ENCODE measurements at places on chromosomes 5 and 9.
A peak's percentile ranks its signal among the peaks of the same experiment; 100 is the strongest.

GRCh38 chr5:400282-401145, 42.5 kb upstream of the EXOC3 start:
- no peak for DNase-seq

DNA sequence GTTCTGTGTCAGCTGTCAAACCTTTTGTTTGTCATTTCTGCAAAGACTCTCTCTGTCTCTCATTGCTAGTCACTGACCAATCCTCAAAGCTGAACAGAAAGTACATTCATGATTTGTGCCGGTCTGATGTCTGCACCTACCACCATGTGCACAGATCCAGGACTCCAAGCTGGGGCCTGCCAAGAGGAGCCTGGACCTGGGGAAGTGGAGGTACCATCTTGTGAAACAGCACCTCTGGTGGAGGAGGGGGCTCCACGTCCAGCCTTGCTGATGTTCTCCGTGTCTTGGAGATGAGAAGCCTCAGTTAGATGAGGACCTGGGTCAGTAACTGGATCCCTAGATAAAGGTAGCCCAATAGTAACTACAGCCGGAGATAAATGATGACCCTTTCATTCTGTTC, 98.9 kb downstream of the TENT4A start:
- no peak for DNase-seq

- DNase-seq: no peak
These were observed 86.3 kb upstream of the GCNT4 start for GRCh38 chr5:75138689-75139088.

DNA sequence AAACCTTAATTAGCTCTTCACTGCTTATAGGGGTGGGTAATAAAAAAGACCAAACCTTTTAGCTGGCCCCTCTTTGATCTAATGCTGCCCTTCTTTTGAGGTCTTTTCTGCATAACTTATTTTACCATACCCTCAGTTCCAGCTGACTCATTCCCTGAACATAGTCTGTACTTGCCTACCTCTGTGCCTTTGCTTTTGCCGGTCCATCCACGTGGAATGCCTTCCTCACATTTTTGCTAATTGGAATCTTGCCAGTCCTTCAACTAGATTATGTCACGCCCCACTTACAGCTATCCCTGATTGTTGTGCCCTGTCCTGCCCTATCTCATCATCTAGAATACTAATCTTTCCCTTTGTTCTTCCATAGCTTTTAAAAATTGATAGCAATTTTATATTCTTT, 44.2 kb downstream of the FAF2 start:
- DNase-seq: no peak

GRCh38 chr5:146451411-146451810, 4.3 kb downstream of the TCERG1 start:
- no peak for DNase-seq

DNA sequence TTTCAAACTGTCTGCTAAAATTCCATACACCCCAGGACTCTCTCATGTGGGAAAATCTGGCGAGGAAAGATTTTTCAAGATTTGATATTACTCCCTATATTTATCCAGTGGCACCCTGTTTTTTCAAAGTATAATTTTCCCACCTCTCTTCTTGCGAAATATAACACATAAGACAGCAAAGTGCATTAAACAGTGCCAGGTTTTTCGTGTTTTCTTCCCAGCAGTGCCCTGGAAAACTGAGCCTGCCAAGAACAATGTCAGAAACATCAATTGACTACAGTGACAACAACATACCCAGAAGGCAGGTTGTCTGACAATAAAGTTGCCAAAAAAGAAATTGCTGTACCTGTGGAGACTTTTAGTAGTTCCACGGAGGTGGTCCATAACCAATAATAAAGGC, 545.0 kb upstream of the ZNF608 start:
- no peak for DNase-seq

- no peak for DNase-seq
These were observed 17.8 kb downstream of the ACTL7B start for GRCh38 chr9:108838017-108838416.

- DNase-seq: no peak
These were observed 2276.3 kb downstream of the MAT2B start for GRCh38 chr5:165781738-165782137.

DNA sequence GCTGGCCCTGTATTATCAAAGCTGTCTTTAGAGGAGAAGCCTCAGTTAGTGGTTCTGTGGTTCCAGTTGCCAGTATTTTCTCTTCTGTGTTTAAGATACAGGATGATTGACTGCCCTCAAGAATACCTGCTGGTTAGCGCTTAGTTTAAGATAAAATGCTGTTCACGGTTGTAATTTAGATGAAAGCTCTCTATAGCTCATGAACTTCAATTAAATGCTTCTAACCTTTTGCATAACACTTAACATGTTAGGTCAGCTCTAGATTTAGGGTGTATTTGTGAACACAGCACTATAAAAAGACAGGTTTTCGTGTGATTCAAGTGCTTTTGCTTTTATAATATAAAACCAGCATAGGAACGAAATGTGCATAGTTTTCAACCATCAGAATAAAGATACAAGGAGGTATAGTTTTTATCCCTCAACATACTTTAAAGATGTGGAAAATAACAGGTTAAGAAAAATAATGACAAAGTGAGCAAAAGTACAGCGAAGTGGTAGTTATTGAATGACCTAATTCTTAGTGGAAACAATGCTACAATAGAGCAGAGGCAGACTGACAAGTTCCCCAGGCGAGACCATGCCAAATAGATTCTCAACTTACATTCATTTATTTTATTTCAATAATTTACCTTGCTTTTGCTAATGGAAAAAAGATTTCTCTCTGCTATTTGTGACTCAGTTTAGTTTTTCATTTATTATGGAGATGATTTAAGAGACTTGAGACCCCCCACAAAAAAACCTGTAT, 602.6 kb upstream of the DMAC1 start:
- no peak for DNase-seq

DNA sequence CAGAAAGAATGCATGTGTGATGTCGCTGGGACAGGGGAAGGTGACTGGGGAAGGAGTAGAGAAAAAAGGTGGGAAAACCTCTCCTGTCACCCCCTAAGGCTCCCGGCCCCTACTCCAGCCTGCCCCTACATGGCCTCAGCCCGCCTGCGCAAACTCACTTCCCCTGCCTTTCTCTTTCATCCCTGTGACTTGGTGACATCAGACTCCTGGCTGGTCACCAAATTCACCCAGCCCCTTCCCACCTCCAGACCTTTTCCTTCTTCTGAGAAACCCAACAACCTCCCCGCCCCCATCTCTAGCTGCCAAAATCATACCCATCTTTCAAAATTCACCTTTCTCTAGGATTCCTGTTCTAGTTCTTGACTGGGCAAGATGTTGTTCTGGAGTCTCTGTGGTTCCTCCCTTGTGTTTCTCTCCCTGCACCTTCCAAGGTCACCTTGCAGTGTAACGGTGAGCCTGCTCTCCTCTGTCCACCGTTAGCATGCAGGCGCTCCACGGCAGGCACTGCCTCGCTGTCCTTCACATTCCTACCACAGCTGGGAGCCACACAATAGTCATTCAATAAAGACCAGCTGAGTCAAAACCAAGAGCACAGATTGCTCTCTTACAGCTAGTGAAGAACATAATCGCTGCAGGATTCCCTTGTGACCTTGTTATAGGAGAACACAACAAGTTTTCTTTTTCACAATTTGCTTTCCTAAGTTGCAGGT, 134.5 kb downstream of the FANCC start:
- no peak for DNase-seq

DNA sequence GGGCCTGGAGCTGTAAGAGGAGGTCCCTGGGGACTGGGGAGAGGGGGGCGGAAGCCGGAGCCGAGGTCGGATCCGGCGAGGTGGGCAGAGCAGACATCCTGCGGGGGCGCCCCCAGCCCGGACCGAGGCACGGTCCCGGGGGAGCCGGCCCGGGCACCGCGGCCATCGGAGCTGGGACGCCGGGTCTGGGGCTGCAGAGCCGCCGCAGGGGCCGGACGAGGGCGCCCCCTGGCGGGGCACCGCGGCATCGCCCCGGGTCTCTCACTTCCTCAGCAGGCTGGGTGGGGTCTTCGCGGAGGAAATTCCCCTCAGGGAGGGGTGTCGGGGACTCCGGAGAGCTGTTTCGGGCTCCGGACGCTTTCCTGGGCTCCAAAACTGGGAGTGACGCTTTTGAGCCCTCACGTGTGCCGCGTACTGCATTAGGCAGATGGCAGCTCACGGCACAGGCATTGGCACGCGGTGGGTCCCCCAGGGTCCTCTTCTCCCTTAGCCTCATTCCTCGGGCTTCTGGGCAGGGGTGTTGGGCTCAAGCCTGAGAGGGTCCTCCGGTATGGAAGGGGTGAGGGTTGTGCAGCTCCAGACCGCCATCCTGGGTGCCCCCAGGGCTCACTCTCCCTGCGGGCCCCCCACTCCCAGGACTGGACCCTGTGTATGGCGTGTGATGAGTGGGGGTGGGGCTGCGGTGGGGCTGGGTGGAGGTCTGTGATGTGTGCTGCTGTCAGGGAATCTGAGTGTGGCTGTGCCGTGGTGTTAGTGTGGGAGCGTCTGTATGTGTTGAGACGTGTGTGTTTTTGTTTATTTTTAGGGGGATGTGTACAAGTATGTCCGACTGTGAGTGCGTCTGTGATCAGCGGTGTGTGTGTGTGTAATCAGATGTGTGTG, 29.6 kb downstream of the LHX2 start:
- DNase-seq: peak; percentile 23

DNA sequence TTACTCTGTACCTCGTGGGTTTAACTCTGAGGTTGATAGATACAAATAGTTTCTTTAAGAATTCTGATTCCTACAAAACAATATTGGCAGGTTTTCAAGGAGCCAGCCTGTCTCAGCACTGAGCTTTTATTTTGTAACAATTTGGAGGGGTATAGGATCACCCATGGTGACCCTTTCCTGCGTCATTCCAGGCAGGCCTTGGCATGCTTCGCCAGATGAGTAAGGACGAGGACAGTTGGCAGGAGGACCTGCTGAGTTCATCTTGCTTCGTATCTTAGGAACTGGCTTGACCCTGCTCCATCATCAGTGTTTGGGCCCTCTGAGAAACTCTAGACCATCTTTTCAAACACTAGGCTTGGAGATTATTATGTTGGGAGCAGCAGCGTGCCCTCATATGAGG, 17.9 kb downstream of the ZNF462 start:
- no peak for DNase-seq

DNA sequence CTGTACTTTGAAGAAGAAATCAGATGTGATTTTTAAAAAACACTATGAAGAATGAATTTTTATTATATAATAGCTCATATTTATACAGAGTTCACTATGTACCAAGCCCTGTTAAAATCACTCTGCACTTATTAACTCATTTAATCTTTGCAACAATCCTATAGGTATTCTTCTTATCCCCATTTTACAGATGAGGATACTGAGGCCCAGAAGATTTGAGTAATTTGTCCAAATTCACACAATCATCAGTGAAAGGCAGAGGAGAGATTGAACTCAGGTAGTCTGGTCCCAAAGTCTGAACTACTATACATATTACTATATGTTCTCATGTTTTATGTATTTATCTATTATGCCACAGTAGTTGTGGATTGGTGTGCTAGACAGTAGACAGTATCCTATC, 16.1 kb downstream of the PLAC8L1 start:
- no peak for DNase-seq

GRCh38 chr9:124853605-124854143, 414 bp downstream of the WDR38 start:
- DNase-seq: no peak

DNA sequence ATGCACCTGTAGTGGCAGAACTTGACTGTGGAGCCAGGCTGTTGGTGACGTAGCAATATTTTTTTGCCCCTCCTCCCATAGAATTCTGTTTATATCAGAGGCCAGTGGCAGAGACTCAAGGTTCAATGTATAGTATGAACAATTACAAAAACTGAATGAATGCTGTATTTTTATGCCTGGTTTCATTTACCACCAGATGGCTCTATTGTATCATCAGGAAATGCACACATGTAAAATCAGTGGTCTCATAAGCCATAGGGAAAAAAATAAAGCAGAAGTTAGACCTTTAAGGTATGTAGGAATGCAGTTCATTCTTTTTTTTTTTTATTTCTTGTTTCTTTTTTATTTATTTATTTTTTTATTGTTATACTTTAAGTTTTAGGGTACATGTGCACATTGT, 43.6 kb downstream of the CCDC192 start:
- no peak for DNase-seq

- no peak for DNase-seq
These were observed 58.1 kb downstream of the DMRT1 start for GRCh38 chr9:899440-900184.

DNA sequence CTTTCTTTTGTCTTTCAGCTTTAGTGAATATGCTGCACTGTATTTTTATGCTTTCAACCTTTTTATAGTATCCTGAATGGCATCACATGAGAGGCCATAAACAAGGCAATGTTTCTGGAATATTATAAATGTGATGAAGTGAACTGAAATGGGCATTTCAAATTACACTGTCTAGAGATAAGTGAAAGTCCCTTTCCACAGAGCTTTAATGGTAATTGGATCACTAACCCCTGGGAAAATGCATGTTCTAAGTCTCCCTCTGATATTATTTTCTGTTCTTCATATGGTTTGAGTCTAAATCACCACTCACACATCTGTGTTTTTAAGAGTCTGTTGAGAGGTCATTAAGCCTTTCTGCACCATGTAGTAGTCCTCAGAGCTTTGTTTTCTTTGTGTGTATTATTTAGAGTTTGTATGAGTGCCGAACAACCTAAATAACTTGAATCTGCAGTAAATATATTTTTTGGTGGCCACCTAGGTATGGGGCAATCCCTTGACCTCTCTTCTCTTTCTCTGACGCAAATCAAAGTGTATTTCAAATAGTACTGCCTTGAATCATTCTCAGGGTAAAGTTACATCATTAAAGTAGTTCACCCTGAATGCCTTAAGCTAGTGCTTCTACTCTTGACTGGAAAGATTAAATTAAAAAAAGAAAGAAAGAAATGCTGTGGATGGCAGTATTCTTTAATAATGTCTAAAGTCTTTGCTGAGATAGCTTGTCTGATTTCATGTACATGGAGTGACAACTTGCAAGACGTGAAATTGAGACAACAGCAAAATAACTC, 1931.0 kb upstream of the CDH6 start:
- DNase-seq: no peak

GRCh38 chr9:129644902-129645301, 3.0 kb upstream of the ASB6 start:
- no peak for DNase-seq

- no peak for DNase-seq
These were observed 54.7 kb upstream of the NEURL1B start for GRCh38 chr5:172586125-172587060.
